ENCODE measurements at places on chromosomes 3 and 15.

DNA sequence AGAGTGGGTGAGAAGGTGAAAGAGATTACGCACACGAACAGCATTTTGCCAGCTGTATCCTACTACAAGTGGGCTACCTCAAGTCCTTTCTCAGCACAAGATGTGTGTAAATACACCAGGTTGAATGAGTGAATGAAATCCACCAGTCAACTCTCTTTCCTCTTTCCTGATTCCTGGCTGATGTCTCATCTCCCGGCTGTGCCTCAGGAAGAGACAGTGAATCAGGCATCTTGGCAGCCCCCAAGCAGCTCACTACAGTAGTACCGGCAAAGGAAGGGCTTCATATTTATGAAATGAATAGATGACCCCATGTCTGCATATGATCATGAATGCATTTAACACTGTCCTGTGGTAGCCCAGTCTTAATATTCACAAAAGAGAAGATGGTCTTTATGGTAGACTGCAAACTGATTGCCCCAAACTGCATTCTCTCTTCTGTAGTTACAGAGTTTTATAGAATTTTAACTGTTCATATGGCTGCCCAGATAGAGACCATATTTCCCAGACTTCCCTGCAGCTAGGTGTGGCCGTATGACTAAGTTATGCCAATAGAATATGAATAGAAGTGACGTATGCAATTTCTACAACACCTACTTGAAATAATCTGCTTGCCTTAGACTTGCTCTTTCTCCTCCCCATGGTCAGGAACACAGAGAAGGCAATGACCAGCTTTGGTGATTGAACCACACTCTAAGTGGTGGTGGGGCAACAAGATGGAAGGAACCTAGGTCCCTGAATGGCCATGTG is 22.7 kb downstream of the MGLL start:
- DNase-seq: no peak

- DNase-seq: no peak
Measured at GRCh38 chr3:119388577-119388976, 74.8 kb downstream of the TMEM39A start.

DNA sequence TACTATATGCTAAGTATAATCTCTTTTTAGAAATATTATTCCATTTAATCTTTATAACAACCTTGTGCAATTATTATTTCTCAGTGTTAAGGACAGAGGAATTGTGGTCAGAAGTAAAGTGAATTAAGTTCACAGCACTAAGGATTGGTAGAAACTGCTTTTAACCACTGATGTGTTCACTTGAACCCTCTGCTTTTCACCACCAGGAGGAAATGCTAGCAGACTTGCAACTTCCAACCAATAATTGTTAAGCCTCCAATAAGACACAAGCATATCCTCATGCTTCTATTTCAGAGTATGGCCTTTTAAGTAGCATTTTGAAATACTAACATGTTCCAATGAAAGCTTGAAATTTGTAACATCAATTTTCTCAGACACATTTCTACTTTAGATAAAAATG is 527.4 kb downstream of the SI start:
- no peak for DNase-seq

DNA sequence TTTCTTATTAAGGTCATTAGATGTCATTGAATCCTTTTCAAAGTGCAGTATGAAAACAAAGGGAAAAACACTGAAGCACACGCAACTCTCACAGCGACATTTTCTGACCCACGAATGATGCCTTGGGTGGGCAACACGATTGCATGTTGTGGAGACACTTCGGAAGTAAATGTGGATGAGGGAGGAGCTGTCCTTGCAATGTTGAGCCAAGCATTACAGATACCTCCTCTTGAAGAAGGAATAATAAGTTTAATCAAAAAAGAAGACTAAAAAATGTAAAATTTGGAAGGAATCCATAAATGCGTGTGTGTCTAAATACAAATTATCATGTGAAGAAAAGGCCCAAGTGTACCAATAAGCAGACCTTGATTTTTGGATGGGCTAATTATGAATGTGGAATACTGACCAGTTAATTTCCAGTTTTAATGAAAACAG is 16.9 kb downstream of the THBS1 start:
- no peak for DNase-seq

GRCh38 chr15:91783008-91783407 is 70.5 kb upstream of the SLCO3A1 start:
- DNase-seq: no peak

GRCh38 chr3:23659274-23659673 is 146.5 kb upstream of the UBE2E1 start:
- peak; percentile 69 for DNase-seq

DNA sequence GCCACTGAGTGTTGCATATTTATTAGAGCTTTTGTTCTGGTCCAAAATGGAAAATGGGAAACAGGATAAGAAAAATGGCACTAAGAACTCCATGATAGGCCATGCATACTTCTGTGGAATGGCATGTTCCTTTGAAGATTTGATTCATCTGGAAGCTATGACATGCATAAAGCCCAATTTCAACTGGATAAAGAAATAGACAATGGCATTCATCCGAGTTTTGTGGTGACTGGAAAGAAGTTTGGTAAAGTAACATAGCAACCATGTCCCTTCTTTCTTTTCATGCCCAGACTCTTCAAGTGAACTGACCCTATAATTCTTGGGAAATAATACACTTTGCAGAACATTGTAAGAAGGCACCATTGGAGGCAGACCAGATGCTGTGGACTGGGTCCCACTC is 368.4 kb upstream of the IL12A start:
- DNase-seq: no peak

DNA sequence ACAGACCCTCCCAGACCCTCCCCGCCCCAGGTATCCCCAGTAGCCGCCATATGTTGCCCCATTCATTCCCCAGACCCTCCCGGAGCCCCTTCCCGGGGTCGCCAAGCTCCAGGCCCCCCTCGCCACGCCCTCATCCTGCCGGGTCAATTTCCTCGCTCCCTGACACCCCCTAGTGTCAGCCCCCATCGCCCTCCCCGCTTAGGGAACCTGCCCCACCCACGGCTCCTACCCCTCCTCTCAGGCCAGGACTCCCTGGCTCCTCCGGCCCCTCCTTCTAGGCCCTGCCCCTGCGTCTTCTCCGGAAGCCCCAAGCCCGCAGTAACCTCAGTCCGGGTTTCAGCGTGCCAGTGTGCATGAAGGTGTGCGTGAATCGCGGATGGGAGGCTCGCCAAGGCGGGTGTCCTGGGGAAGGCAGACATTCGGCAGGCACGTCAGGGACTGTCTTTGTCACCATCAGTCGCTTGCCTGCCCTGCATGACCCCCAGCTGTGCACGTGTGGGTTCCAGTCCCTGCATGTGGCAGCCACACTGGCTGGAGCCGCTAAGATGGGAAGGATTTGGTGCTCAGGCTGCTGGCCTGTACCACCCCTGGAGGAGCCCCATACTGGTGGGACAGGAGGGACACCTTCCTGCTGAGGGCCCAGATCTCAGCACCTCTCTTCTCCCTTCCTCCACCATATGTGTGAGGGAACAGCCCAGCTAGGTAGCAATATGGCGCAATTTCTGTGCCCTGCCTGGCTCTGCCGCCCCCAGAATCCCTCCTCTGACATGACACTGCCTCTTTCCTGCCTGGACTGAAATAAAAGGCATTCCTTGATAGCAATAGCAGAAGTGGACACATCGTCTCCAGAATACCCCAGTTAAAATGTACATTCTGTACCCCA is 693 bp downstream of the DISP2 start:
- no peak for DNase-seq

DNA sequence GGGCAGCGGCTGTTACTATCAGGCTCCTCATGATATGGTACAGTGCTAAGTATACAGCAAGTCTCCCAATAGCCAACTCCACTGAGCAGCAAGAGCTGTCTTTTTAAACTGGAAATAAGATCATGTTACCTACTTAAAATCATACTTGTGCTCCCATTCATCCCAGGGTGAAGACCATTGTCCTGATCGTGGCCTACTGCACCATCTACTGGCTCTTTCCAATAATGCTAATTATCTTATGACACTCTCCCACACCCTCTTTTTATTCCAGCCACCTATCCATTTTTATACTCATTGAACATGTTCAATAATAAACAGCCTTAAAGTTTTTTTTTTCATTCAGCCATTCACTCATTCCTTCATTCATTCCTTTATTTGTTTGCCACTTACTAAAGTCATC is 117.7 kb downstream of the GBE1 start:
- DNase-seq: no peak

DNA sequence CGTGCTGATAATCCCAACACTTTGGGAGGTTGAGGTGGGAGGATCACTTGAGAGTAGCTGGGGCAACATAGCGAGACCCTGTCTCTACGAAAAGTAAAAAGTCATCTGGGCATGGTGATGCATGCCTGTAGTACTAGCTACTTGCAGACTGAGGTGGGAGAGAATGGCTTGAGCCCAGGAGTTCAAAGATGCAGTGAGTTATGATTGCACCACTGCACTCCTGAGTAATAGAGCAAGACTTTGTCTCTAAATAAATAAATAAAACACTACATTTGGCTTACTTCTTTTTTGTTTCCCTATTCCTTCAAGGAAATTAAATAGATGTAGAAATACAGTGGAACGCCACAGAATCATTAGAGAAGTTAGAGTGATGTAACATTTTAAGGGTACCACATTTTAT is 20.1 kb upstream of the LDHAL6B start:
- no peak for DNase-seq

GRCh38 chr3:188284455-188285212 is 130.7 kb downstream of the LPP start:
- no peak for DNase-seq

DNA sequence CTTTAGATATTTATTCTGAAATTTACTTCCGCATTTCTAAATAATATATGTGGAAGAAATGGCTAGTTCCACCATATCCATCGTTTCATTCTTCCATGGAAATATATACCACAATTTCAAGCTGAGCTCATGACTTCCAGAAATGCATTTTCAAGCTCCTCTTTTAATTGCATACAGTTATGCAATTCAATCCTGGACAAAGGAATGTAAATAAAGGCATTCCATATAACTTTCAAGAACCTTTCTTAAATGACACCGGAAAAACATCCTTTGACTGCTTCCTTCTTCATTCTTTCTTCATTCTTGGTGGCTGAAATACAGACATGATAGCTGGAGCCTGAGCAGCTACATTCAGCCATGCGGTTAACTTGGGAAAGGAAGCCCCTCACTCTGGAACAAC is 185.2 kb upstream of the GADL1 start:
- DNase-seq: no peak

GRCh38 chr3:182892226-182892625 is 88.1 kb downstream of the DCUN1D1 start:
- DNase-seq: no peak

DNA sequence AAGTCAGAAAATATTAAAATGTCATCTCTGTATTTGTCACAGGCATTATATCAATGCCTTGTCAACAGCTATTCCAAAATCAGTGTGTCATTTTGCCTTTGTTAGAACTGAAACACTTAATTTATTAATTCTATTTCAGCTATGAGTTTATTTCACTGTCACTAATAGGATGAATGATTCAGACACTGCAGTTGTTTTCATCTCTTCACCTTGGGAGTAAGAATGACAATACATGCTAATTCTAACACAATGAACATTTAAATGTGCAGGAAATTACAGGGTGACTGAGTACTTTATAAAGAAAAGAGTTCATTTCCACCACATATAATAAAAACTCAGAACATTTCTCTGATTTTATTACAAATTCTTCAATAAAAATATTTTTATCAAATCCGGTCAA is 109.7 kb downstream of the P2RY1 start:
- DNase-seq: no peak

DNA sequence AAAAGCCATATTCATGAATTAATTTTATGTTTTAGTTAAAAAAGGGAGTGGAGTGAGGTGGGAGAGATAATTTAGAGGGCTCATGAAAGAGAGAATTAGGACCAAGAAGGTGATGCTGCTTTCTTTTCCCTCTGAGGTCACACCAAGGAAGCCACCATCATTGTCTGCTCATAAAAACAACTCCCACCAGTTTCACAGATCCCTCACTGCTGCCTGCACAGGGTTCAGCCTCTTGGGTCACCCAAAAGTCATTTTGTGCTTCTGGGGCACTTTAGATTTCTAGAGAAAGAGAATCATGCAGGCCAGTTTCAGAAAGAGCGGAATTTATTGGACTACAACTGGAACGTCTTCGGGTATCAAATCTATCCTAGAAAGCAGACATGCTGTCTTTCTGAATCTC is 241.4 kb upstream of the EOMES start:
- no peak for DNase-seq

DNA sequence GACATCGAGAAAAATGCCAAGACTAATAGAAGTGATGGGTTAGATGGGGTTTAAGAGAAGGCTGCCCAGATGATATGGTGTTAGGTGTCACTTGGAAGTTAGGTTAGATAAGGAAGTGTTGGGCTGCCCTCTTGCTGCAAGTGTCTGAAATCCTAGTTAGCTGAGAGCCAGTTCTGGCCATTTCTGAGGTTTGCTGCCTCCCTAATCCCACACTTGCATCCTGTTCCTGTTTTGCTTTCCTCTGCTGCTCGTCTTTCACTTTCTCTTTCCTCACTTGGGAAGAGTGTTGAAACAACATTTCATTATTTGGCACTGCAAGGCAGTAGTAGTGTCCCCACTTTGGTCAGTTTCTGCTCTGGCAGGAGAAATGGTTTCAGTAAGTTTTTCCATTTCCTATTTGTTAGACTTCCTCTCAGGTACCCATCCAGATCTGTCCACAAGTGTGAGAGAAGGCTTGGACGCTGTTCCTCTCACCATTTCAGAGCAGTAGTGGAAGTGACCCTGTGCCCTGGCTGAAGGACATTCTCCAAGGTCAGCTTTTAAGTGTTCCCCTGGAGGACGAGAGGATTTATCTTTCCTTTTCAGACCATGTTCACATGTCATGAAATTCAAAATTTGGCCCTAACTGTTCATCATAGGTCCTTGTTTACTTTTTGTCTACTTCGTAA is 93.3 kb downstream of the ADAMTSL3 start:
- DNase-seq: no peak

GRCh38 chr3:193941486-193941885 is 194.5 kb upstream of the HES1 start:
- no peak for DNase-seq

- DNase-seq: no peak
Measured at GRCh38 chr15:92074101-92074500, 220.6 kb downstream of the SLCO3A1 start.

DNA sequence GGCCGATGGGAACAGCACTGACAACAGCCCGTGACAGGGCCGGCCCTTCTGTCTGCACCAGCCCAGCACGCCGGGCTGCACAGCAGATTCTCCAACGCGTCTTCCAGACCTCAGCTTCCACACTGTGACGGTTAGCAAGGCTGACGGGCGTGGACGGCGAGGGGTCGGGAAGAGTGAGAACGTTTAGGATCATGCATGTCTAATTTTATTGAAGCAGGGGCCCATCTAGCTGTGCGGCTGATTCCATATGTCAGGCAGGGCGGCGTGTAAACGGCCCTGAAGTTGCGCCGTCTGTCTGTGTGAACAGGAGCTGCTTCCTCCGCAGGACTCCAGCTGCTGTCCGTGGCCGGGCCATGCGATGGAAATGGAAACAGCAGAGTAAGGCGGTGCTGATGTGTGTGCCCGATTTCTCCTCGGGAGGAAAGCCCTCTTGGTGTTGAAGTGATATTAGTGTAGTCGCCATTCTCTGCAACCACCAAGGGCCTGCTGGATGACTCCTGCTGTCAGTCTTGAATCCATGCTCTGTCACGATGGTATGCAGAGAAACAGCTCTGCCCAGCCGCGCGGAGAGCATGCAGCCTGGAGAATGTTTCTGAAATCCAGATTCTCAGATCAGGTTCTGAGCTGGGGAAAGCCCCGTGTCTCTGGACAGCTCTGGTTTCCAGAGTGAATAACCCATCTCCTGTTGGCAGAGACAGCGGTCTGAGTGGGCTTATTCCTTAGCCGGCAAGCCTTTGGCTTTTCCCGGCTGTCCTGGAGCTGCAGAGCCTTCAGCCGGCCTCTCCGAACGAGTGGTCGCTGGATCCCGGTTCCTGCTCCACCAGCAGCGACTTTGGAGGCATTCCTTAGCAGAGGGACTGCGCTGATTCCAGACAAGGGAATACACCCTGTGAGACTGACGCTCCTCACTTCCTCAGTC is 158.1 kb upstream of the UBE3A start:
- no peak for DNase-seq
